T1000 (cell line): ENCODE measurements at places on chromosomes 2 and 18.

- no peak for DNase-seq
These were observed 325.0 kb downstream of the ARL6IP6 start for GRCh38 chr2:153043385-153043784.

DNA sequence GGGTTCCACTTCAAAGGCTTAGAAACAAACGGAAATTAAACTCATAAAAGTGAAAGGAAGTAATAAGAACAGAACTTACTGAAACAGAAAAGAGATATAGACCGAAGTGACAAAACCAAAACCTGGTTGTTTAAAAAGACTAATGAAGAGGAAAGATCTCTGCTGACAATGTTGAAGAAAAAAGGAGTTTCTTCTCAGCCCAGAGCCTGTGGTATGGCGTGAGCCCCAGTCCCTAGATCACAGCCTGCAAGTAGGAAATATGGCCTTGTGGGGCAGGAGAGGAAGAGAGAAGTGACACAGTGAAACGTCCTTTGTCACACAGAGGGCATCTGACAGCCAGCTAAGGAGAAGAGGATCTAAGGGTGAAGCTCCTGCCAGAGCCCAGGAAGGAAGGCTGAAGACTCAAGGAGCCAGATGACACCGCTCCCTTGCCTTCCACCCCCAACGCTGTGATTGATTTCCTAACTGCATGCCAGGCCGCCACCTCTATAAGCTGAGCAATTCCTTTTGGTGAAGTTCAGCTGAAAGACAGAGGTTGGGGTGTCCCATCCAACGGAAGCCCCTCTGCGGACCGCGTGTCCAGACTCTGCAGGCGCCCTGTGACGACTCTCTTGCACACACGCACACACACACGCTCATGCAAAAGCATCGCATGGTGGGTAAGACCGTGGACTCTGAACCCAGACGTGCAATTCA is 141.1 kb downstream of the HDAC4 start:
- no peak for DNase-seq

DNA sequence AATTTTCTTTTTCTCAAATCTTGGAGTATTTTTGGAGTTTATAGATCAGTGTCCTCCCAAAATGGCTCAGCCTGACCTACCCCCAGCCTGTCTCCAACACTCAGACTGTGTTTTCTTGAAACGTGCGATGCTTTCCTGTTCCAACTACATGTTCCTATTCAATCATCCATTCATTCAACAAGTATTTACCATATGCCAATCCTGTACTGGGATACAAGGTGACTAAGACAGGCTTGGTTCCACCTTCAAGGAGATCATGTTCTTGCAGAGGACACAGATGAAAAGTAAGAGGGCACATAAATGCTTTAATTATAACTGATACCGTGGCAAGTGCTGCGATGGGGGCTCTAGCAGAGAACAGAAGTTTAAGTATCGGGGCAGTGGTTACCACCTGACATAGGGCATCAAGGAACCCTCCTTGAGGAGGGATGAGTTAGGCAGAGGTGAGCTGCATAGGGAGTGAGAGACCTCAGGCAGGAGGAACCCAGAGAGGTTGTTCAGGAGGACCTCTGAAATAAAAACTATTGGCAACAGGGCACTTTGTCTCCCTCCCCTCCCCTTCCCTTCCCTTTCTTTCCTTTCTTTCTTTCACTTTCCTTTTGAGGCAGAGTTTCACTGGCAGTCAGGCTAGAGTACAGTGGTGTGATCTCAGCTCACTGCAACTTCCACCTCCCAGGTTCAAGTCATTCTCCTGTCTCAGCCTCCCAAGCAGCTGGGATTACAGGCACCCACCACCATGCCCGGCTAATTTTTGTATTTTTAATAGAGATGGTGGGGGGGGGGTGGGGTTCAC is 469.0 kb downstream of the EPHA4 start:
- DNase-seq, result no peak

DNA sequence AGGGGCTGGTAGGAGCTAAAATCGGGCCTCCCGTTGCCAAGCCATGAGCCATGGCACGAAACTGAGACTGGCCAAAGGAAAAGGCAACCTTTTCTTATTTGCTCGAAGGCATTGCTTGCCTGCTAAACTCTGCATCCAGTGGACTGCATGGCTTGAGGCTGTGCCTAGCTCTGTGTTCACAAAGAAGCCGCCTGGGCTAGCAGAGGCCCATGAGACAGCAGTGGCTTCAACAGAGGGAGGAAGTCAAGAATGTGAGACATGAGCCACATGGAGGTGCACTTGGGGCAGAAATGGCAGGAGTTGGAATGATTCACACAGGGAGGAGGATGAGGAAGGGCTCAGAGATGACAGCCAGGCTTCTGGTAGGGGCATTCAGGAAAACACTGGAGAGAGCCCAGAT is 33.5 kb downstream of the TPRKB start:
- no peak for DNase-seq

DNA sequence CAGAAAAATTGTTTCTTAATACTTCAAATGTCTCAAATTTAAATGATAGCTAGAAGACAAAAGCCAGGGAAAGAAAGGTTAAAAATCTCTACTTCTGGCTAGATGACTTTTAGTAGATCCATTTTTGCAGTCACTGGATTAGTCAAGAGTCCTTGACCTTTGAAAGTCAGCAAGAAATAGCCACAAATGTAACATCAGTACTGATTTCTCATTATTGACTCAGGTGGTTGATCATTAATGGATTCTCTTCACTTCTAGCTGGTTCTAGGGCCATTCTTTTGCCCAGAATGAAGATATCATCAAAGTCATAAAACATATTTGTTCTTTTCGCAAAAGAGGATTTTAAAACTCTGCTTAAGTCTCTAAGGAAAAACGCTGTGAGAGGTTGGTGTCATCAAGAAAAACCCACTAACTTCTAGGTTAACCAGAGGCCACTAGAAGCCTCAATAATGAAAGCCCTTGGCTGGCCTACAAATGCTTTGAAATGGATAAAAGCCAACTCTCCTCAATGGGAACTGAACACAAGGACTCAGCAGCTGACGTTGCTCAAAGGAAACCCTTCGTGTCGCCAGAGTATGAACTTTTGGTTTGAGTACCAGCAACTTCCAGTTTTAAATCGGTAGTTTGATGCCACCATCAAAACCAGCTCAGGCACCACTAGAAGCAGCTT is 66.3 kb downstream of the IRS1 start:
- no peak for DNase-seq

GRCh38 chr2:217625557-217626169 is 377.1 kb downstream of the TNS1 start:
- DNase-seq, result no peak

GRCh38 chr2:188345831-188346458 is 54.3 kb downstream of the GULP1 start:
- no peak for DNase-seq
